ENCODE measurements at places on chromosomes 2 and 18. TPM values are rescaled to one million over a fixed set of nuclear protein-coding genes. Genes with fewer than 3 reads are reported as not detected.

DNA sequence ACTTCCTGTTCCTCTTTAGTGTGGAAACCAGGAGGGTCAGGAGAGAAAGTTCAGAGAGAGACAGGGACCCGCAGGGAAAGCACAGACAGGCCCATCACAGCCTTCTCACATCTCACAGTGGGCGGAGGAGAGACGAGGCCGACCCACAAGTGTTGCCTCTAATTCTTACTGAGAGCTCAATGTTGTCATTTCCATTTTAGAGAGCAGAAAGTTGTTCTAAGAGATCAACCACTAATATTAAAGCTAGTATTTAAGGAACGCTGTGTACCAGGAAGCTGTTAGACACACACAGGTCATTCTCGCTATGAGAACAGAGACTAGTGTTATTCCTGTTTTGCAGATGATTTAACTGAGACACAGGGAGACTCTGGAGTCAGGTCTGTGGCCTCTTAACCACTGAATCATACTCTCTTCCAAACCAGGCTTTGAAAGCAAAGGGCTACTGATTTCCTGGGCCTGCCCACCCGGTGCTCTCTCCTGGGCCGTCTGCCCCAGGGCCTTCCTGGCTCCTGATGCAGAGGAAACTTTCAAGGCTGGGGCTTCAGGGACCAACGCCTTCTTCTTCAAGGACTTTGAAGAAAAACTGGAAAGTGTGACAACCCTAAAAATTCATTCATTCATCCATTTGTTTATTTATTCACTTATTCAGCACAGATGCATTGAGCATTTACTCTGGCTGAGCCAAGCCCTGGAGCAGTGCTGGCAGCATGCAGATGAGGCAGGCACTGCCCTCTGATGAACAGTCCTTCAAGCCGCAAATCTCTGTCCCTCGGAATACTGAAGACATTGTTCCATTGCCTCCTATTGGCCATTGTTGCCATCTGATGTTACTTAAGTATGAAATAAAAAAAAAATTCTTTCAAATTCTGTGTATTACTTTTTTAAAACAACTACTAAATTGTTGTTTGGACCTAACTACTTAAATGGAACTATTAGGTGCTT lies 37.2 kb upstream of the BIN1 start:
- no peak for DNase-seq

- no peak for DNase-seq
Observed at GRCh38 chr18:31162825-31163435, at the start of gene DSC1. Gene DSC1 (minus strand): TSS chr18:31162856. CDS start chr18:31162594, 262 bp downstream.

- no peak for DNase-seq
Observed at GRCh38 chr2:60515721-60516226, 37.7 kb downstream of the BCL11A start.

DNA sequence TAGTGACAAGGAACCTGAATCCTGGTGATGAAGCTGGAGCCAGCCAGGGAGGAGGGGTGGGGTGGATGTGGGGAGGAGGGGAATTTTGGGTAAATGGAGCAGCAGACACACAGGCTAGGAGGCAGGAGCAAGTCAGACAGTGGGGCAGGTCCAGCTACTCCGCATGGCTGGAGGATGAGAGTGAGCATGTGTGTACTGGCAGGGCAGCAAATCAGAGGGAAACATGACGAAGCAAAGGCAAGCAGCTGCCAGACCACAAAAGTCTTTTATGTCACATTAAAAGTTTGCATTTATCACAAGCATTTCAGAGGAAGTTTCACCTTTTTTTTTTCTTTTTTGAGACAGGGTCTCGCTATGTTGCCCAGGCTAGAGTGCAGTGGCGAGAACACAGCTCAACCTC lies 11.9 kb upstream of the KIDINS220 start:
- DNase-seq = no peak

- no peak for DNase-seq
Observed at GRCh38 chr18:37222354-37222998, 343.1 kb downstream of the CELF4 start.

The RGPD3 gene
- 0.47 TPM for polyA plus RNA-seq

DNA sequence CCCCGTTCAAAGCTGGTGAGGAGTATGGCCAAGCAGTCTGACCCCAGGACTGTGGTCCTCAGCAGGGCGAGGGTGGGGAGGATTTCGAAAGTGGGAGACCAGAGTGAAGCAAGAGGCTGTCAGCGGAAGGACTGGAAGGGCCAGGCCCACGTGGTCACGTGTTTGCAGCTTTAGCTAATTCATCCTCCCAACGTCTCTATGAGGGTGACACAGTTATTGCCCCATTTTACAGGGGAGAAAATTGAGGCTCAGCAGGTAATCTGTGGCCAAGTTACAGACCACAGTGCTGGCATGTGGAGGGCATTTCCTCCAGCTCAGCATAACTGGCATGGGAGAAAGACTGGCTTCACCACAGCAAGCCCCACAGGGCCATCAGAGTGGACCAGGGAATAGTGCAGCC lies 45.4 kb upstream of the LTBP1 start:
- no peak for DNase-seq

- DNase-seq = no peak
Observed at GRCh38 chr2:75044291-75044690, 85.8 kb downstream of the POLE4 start.

GRCh38 chr2:204030322-204030721 lies 93.8 kb downstream of the ICOS start:
- DNase-seq = no peak

The ZNF2 gene
- polyA plus RNA-seq = 9.1 TPM

The DSG1 gene
- polyA plus RNA-seq = not detected

GRCh38 chr2:159456500-159457426 lies 159.6 kb downstream of the BAZ2B start:
- no peak for DNase-seq

DNA sequence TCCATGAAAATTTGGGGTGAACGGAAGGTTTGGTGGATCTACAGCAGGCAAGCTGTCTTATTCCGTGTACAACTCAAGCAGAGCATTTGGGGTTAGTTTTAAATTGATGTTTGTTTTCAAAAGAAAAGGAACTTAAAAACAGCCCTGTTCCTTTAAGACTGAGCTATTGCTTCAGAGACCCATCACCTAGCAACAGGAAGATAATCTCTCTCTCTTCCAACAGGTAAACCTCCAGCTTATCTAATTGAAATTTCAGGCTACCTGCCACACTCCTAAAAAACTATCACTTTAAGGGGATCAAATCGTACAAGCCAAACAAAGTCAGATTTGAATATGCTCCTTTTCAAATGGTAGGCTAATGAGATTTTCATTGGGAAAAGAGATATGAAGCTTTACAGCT lies 101.8 kb downstream of the RNF152 start:
- DNase-seq = no peak

DNA sequence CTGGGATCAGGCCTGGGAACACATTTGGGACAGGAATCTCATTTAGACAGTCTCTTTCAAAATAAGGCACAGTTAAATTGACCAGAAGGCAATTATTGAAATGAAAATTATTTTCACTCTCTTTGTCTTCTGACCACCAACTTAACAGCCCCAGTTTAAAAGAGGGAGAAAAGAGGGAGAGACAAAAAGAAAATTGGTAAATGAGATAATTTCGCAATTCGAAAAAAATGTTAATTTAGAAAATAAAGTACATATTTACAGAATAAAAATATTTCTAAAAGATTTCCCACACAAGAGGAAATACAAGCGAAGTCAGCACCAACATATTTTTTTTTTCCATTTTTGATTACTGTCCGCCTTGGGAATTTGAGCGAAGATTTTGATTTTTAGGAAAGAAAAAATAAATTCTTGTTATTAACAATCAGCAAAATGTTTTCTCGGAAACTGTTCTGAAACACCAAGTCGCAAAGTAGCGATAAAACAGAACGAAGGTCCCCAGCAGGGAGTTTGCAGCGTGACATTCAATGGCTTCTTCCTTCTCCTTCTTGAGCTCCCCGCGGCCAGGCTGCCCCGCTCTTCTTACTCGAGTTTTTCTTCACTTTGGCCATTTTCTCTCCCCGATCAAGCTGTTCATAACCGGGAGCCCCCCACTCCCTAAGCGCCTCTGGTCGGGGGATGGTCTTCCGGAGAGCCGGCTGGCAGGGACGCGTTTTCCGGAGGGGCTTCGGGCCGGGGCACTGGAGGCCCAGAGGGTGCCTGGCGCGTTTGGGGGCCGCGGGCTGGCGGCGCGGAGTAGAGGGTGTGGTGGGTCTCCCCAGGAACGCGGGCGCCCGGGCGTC lies 5.0 kb downstream of the SP9 start:
- no peak for DNase-seq

GRCh38 chr2:65344689-65345088 lies 87.7 kb downstream of the SPRED2 start:
- DNase-seq = no peak

The COQ10B gene
- polyA plus RNA-seq = 11.7 TPM

DNA sequence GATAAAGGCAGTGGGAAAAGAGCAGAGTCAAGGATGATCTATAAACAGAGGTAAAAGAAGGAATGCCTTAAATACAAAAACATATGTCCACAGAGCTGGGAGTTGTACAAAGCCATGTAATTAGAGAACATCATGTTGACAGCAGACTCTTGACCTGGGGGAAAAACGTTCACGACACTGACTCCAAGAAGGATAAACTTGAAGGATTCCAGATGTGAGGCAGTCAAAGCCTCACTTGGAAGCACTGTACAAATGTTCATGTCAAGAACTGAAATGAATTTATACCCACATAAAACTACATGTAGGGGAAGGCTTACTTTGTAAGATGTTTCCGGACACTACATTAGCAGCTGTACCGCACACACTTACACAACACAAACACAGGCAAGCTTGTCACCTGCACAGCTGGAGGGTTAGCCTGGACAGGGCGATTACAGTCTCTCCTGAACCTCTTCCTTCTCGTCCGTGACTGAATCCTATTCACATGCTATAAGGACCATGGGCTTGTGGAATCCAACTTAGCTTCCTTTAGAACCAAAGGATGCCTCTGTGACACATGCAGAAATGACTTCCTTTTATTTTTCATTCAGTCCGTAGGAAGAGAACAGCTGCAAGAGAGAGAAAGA lies 88.6 kb downstream of the SH3YL1 start:
- DNase-seq = no peak

DNA sequence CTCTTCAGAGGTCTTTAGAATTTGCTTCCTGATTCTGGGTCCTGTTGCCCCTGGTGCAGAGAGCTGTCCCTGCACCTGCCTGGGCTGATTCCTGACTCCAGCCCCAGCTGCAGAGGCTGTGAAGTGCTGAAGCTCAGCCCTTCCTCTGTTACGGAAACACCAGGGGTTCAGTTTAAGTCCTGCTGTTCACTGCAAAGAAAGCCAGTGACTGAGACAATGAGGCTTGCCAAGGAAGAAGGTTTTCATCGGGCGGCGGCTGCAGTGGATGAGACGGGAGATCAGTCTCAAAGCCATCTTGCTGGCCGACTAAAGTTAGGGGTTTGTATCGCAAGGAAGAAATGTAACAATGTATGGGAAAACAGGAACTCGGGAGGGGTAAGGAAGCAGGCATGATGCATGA lies 142.4 kb upstream of the ZNF236 start:
- DNase-seq = no peak

The DPP10 gene
- 4.9 TPM for polyA plus RNA-seq

DNA sequence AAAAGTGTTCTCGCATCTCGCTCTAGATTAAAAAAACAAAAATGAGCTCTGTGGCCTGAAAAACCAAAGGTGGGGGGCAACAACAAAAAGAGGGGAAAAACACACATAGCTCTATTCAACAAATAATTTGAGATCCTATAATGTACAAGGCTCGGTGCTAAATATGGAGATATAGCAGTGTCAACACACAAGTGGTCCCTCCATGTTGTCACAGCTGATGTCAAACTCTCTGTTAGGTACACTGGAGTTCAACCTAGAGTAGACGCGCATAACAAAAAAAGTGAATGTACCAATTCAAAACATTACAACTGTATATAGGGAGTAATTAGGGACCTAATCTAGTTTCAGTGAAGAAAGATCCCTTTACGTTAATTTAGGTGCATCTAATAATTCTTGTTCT lies 5.9 kb downstream of the NCL start:
- no peak for DNase-seq

The ABCB11 gene
- 0.23 TPM for polyA plus RNA-seq

The GNAL gene
- 3.0 TPM for polyA plus RNA-seq

DNA sequence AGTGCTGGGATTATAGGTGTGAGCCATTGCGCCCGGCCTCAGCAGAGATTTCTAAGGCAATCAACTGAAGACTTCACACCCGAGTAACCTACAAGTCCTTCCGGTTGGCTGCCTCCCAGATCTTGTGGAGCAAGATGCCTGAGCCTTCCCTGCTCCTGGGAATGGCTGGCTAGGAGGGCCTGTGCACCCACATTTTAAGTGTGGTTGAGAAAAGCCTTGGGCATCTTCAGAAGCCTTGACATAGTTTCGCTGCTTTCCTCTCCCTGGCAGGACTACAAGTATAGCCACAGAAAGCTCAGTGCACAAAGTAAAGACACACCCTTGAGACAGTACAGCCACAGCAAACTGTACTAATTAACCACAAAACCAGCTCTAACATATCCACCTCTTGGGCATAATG lies 35.2 kb downstream of the E2F6 start:
- DNase-seq = no peak

DNA sequence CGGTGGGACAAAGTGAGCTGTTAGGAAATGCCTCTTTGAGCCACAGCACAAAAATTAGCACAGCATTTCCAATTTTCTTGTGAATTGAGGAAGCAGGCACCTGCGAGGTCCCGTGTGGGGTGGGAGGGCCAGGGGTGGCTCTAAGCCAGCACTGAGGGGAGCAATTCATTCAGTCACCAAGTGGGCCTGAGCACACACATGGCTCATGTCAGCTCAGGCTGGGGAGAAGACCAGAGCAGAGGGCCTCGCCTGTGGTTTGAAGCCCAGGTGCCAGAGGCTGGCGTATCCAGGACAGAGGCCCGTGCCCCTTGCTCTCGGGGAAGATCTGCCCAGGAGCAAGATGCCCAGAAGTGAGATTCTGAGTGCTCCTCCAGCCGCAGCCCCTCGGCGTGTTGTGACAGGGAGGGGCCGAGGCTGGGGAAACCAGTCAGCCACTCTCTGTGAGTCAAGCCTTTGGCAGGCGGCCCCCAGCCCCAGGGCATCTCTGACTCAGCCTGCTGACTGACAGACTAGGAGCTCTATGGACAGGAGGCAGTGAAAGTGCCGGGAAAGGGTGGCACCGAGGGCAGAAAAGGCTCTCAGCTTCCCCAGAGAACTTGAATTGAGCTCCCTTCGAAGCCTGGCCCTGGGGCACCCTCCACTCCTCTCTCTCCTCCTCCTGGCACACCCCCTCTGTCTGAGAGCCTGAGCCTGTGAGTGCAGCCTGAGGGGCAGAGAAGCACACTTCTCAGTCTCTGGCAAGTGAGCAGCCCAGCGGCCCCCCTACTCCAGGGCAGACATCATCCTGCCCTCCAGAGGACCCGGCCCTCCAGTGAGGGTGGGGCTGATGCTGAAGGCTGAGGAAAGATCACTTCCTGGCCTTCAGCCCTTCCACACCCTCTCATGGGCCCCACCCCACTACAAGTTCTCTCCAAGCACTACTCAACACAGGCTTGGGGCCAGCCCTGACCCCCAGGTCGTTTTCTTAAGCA lies 32.3 kb downstream of the CYP26B1 start:
- no peak for DNase-seq

GRCh38 chr18:61853855-61854254 lies 39.0 kb downstream of the RNF152 start:
- DNase-seq = no peak

DNA sequence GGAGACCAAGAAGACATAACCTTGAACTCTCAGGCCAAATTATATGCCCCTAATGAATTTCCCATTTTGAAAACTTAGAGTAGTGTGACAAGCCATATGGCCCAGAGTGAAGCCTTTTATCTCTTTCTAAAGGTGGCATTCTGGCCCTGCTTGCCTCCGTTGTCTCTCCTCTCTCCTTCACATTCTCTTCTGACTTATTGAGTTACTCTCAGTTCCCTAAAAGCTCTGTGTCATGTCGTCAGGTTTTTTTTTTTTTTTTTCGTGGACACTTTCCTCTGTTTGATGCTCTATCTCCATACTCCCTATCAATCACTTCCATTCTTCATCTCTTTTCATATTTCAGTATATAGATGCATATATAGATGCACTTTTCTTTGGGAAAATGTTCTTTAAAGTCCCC lies 128.1 kb upstream of the RPRM start:
- no peak for DNase-seq

The TMEM87B gene
- 25.8 TPM for polyA plus RNA-seq

The PLB1 gene
- polyA plus RNA-seq = 2.1 TPM
